ENCODE measurements at places on chromosomes 1 and 21.

DNA sequence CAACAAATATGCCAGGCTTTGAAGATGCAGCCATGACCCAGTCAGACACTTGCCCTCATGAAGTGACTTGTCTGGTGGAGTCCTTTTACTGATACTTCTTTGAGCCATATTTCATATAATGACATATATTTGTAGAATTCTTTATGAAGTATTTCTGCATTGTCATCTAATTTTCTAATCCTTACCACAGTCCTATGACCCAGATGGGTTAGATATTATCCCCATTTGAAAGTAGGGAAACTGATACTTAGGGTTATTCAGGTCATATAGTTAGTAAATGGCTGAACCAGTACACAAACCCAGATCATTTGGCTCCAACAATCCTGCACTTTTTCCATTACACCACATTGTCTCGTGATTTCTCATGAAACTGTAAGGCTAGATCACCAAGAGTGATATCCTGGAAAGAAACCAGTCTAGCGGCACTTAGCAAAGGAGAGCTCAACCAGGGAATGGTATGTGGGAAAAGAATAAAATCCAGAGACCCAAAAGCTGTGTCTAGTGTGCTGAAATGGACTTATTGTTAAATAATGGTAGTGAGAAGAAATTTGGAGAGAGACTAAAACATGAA lies 49.6 kb downstream of the ZFYVE9 start:
- DNase-seq: no peak

DNA sequence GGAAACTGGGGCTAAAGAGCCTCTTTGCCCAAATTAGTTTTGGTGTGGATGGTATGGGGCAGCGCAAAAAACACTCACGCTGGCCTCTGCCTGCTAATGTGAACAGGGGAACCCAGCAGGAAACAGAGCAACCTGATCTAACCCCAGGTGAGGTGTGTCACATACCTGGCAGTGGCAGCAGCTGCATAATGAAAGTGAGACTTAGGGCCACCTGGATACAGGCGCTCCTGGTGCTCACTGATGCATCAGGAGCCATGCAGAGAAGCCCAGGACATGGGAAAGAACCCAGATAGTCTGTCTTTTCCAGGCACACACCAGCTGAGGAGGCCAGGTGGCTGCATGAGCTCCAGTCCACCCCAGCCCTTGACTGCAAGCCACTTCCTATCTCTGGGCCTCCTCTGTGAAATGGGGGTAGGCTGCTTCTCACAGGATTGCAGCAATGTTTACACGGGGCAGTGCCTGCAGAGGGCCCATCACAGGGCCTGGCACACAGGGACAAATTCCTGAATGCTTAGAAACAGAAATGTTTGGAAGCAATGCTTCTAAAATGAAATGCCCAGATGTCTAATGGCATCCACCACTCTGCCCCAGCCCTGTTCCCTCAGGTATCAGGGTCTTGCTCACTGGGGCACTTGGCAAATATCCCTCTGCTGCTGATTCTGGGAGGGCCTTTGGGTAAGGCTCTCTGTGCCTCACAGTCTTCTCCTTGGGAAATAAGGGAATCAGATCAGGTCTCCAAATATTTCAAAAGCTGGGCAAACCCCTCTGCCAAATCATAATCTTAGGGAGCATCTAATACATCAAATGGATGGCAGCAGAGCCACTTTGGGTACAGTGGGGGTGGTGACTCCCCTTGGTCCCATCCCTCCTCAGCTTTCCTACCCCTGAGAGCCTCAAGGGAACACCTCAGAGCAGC lies 19.9 kb downstream of the DHCR24 start:
- no peak for DNase-seq

DNA sequence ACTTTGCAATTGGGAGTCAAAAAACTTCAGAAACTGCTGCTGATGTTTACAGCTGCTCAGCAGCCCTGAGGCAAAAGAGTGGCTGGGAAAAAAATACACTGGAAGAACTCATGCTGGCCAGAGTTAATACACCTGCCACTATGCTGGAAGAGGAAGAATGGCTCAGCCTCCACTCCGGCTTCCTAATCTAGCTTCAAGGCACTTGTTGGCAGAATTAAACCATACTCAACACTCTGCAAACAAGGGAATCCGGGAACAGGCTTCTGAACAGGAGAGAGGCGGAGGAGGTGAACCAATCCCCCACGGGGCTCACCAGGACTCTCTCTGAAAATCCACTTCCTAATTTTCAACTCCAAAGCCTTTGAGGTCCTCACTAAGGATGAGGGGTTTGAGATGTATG lies 120.1 kb downstream of the CCDC185 start:
- no peak for DNase-seq

GRCh38 chr1:17736625-17737024 lies 18.5 kb upstream of the ACTL8 start:
- DNase-seq: no peak

DNA sequence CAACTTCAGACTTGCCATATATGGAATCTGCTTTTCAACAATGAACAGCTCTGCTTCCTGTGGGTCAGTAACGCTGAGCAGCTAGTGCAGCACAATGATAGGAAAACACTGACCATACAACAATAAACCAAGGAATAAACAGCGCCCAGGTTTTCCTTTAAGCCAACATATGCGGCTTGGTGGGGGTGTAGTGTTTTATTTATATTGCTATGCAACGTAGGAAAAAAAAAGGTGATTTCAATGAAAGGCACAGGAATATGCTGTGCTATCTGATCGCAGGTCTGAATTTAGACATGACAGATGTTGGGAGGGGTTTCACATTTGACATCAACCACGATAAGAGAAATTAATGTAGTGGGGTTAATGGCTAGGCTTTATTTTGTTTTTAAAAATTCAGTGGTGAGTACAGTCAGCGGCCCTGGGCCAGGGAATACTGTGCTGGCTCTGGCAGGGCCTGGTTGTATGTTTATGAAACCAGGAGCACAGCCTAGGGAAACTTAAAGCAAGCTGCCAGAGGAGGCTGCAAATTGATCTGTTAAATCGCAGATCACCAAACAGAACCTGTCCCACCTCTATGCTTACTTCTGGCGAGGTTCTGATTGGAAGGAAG lies 4.3 kb downstream of the TSPAN2 start:
- no peak for DNase-seq

DNA sequence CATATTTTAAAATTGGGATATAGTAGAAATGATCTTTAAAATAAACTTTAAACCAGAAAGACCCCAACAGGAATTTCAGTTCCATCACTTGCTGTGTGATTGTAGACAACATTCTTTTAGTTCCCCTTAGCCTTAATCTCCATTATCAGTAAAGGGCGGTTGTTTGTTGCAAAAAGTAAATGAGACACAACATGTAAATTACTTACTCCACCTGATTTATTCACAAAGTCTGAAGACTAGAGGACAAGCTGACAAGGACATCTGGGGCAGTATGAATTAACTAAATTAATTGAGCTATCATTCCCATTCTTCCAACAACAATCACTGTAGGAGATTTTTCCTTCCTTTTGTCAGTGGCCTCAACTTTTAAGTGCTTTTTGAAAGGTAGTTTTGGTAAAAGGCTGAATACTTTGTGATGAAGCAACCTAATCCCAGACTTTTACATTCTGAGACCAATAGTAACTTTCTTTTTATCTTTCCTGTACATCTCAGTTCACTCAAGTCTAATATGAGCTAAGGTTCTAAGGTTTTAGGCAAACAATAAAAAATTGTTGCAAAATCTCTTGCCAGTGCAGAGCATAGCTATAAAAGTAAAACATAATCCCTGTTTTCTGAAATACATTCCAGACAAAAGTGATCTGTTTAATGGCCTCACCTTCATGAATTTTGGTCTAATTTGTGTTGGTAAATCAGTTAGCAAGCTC lies 6.2 kb downstream of the SLC19A2 start:
- no peak for DNase-seq

DNA sequence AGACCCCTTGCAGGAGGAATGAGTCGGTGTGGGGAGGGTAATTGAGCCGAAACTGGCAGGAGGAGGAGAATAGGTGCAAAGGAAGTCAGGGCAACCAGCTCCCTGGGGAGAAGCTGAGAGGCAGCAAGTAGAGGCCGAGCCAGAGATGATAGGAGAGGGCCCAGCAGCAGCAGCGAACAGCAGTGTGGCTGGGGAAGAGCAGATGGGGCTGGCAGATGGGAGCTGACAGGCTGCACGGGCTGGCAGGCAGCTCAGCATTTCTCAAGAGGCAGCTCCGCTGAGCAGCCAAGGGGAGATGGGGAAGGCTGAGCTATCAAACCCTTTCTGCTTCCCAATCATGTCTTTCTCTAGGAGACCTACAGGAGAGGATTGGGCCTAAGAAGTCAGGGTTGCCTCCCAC lies 158.2 kb downstream of the TRIM33 start:
- no peak for DNase-seq

GRCh38 chr1:237864338-237865244 lies 26.1 kb downstream of the ZP4 start:
- peak; percentile 1 for DNase-seq

DNA sequence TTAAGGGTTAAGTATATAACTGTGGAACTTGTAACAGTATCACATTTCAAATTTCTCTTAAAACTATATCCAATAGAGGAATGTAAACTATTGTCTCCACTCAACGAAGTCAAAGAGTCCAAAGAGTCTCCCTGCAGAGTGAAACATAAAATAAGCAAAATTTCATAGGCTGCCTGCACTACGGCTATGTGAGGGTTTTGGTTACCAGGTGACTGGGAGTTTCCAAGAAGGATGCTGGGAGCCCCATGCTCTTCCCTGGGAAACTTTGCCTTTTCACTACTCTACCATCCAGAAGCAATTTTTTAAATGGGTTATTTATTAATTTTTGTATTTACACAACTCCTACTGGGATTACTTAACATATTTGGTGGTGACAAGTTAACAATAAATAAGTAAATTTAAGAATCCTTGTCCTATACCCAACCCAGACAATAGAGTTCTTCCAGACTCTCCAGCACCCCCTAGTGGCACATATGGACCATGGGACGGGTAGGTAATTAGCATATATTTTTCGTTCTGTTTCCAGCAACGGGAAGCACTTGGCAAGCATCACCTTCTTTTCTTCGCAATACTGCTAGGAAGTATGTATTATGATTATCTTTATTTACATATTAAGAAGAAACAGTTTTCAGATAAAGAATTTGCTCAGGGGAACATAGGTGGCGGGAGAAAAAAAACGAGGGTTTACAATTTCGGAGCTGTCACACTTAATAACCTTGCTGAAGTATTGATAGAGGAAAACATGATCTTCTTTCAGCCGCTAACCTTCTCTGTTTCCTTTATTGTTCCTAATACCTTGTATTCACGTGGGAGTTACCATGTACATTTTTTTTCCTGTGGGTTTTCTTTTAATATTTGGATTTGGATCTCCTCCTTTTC lies 3.5 kb downstream of the FMO2 start:
- DNase-seq: peak; percentile 22

- DNase-seq: no peak
Observed at GRCh38 chr1:111907321-111907720, 82.1 kb downstream of the KCND3 start.

DNA sequence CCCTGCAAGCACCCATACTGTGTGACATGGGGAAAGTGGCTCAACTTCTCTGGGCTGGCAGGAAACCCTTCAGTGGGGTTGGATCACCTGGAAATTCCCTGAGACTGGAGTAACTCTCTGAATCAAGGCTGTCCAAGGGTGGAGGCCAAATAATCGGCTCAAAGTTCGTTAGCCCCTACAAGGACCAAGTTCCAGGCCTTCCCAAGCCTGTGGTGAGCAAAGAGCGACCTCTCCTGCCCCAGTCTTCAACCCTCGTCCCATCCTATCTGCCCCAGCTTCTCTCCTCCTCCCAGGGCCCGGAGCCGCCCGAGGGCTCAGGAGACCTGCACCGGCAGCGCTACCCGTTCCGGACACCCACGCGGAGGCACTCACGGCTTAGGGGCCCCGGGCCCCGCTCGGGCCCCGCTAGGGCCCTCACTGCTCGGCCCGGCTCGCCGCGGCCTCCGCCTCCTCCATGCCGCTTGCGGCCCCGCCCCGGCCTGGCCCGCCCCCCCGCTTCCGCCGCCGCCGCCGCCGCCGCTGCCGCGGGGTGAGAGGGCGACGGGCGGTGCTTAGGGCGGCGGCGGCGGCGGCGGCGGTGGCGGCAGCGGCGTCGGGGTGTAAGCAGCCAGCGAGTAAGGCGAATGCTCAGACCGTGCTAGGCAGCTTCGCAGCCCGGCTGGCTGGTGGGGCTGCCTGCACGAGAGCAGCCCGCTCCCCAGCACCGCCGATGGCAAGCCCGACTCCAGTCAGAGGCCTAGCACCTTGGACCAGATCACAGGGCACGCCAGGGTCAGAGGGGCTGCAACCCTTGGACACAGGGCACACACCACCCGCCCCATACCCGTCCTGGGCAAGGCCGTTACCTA lies at the start of gene POMGNT1:
Gene POMGNT1, minus strand, starts transcription at position 471 of the 848 bp plus-strand sequence. CDS start 613 bp downstream, outside the sequence.
- peak; percentile 47 for DNase-seq

DNA sequence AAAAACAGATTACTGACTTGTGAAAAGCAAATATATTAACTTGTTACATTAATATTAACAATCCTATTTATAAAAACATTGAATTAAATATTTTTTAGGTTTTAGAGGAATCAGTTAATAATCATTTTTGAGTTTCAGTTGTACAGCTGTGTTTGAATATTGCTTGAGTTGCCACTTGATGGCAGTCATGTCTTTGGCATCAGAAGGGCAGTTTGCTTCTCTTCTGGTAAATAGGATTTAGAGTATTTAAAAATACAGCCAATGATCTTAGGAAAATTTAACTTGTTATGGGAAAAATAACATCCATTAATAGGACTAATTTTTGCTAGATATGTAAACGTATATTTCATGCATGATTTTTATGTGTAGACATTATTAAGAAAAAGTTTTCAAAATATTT lies 234.1 kb downstream of the NCAM2 start:
- no peak for DNase-seq

- no peak for DNase-seq
Observed at GRCh38 chr1:224495866-224496265, 61.3 kb upstream of the WDR26 start.

- no peak for DNase-seq
Observed at GRCh38 chr1:179761296-179761695, 18.2 kb downstream of the FAM163A start.

DNA sequence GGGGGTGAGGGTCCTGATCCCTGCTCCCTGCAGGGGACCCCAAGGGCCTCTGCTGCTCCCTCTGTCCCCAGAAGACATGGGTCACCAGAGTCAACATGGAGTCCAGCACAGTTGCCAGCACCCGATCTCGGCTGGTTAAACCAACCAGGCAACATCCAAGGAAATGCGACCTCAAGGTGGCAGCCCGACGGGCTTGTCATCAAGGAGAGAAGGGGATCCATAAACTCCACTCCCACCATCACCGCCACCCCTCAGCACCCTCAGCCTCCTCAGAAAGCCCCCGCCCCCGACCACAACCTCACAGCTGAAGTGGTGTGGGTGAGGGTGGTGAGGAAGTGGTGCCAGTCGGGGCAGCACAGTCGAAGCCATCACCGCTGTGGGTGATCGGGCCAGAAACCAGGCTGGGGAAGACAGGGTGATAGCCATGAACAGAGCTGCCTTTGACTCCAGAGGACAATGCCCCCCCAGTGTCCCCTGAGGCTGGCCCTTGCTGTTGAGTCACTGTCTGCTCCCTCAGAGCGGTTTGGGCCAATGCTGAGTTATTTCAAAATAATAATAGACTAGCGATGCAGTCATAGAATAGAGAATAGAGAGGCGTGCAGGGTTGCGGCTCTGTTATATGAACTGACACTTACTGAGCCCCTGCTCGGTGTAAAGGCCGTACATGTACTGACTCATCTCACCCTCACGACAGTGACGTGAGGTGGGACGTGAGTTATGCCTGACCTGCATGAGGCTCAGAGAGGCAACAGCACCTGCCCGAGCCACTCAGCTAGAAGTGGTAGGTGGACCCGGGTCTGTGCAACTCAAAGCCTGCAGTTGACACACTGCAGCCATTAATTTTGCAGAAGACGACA lies 88.7 kb upstream of the IFFO2 start:
- no peak for DNase-seq
